ENCODE measurements at places on chromosomes 6 and 20. TPM values are rescaled to one million over a fixed set of nuclear protein-coding genes. Genes with fewer than 3 reads are reported as not detected.

DOP1A gene
- 21.4 TPM for total RNA-seq

NNAT gene
- total RNA-seq, result under 0.01 TPM

HDGFL1 gene
- not detected for total RNA-seq

DOK5 gene
- total RNA-seq, result 2.4 TPM

SDHAF4 gene
- total RNA-seq, result 9.4 TPM

TNFRSF21 gene
- 16.0 TPM for total RNA-seq

CAGE1 gene
- 0.15 TPM for total RNA-seq

ASIP gene
- not detected for total RNA-seq

F13A1 gene
- not detected for total RNA-seq

CALHM4 gene
- 0.46 TPM for total RNA-seq

SNAI1 gene
- 0.46 TPM for total RNA-seq

Data from epithelial cell of umbilical artery (primary cell).